PC-9 (cell line): ENCODE measurements at places on chromosomes 13 and 19.

- DNase-seq, result no peak
- H3K4me3 ChIP-seq, result no peak overlapping the region
- peak overlapping the region; percentile 69; the same call in 1 of the 2 replicates for H3K27ac ChIP-seq
- H3K27me3 ChIP-seq, result no peaks in the 10 kb centered on the region
- no peaks in the 10 kb centered on the region for H3K36me3 ChIP-seq
These were observed 22.2 kb downstream of the SOHLH2 start for GRCh38 chr13:36192166-36192565.

- H3K27ac ChIP-seq, result no peak overlapping the region
- no peak overlapping the region for H3K4me3 ChIP-seq
- peak; percentile 38 for DNase-seq
These were observed 10.2 kb upstream of the CARM1 start for GRCh38 chr19:10861103-10861651.

GRCh38 chr13:78468621-78469020, 134.7 kb downstream of the POU4F1 start:
- DNase-seq, result no peak
- H3K27me3 ChIP-seq, result no peaks in the 10 kb centered on the region

DNA sequence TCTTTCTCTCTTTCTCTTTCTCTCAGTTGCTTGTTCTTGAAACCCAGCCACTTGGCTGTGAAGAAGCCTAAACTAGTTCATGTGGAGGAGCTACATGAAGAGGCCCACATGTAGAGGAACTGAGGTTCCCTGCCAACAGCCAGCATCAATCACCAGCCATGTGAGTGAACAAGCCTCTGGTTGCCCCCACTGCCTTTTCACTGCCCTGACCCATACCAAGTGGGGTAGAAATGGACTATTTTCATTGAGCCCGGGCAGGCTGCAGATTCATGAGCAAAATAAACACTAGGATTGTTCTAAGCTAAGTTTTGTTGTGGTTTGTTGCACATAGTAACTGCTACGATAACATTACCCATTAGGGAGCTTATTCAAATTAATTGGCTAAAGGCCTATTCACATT, 78.7 kb upstream of the FAM216B start:
- DNase-seq, result no peak
- H3K4me3 ChIP-seq, result no peak overlapping the region
- H3K27me3 ChIP-seq, result no peaks in the 10 kb centered on the region
- H3K4me1 ChIP-seq, result no peaks in the 10 kb centered on the region

GRCh38 chr13:27628081-27628480, 6.4 kb downstream of the POLR1D start:
- no peaks in the 10 kb centered on the region for H3K27me3 ChIP-seq
- no peak overlapping the region for H3K27ac ChIP-seq
- H3K36me3 ChIP-seq, result peaks cover 35% of the 10 kb centered on the region; the same call in 1 of the 2 replicates
- H3K4me1 ChIP-seq, result peaks cover 11% of the 10 kb centered on the region
- no peak overlapping the region for H3K4me3 ChIP-seq
- DNase-seq, result no peak

GRCh38 chr13:20953245-20953931, 50.8 kb upstream of the XPO4 start:
- no peak overlapping the region for H3K4me3 ChIP-seq
- H3K27ac ChIP-seq, result no peak overlapping the region
- no peaks in the 10 kb centered on the region for H3K27me3 ChIP-seq
- H3K4me1 ChIP-seq, result no peaks in the 10 kb centered on the region

- no peaks in the 10 kb centered on the region; the same call in 1 of the 2 replicates for H3K36me3 ChIP-seq
- no peak overlapping the region for H3K27ac ChIP-seq
- peaks cover 49% of the 10 kb centered on the region for H3K4me1 ChIP-seq
- H3K27me3 ChIP-seq, result no peaks in the 10 kb centered on the region
- DNase-seq, result no peak
These were observed 2.0 kb upstream of the VPS36 start for GRCh38 chr13:52452470-52452869.

DNA sequence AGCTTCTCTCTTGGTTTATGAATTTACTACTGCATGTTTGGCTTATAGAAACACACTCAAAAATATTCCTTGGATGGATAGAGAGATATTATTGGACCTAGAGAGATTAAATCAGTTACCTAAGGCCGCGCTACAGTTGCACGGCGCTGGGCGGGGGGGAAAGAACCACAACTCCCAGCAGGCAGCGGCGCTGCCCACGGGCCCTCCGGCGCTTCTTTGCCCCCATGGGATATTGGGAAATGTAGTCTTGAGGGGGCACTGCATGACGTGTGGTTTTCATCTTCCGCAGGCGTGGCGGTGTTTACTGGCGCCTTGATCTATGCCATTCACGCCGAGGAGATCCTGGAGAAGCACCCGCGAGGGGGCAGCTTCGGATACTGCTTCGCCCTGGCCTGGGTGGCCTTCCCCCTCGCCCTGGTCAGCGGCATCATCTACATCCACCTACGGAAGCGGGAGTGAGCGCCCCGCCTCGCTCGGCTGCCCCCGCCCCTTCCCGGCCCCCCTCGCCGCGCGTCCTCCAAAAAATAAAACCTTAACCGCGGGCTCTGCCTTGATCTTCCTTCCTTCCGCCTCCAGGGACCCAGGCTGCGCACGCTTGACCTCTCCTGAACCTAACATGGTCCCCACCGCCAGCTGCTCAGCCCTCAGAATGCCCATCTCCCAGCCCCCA, 4.8 kb downstream of the EMP3 start:
- no peak for DNase-seq
- no peak overlapping the region for H3K4me3 ChIP-seq
- no peaks in the 10 kb centered on the region for H3K36me3 ChIP-seq
- no peaks in the 10 kb centered on the region for H3K27me3 ChIP-seq
- H3K27ac ChIP-seq, result no peak overlapping the region
